Left lobe of liver (tissue), 2 donors: ENCODE measurements at places on chromosomes 4 and X.

DNA sequence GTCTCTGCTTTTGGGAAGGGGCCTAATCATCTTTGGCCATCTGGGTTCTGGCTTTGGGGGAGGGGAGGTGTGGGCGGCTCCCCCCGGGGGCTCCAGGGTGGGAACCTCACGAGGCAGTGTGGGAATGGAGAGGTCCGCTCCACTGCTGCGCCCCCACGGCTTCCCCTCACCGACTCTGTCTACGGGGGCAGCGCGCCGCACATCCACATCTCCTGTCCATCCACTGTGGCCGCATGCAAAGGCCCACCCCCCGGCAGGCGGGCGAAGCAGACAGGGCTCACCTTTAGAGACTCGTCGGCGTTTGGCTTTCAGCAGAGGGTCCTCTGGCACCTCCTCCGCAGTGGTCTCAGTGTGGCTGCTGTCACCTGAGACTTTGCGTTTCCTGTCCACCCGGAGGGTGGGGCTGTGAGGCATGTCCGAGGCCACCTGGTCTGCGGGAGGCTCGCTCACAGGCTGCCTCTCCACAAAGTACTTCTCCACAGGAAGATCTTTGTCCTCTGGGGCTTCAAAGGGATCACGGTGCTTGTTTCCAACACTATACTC lies 33.6 kb downstream of the BCOR start:
- DNase-seq = no peak

DNA sequence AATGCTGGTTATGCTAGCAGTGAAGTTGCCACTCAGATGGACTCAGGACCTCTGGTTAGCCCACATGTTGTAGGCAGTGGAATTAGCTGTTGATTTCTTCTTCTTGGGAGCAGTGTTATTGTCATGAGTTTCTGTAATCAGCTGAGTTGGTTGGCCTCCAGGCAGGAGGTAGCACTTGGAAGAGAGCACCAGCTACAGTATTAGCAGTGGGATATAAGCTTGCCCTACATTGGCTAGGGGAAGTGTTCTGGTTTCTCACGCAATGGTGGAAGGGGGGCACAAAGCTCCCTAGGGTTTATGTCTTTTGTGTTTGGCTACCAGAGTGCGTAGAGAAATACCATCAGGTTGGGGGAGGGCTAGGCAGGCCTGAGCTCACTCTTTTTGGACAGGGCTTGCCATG lies 34.0 kb upstream of the UCP1 start:
- DNase-seq = no peak

DNA sequence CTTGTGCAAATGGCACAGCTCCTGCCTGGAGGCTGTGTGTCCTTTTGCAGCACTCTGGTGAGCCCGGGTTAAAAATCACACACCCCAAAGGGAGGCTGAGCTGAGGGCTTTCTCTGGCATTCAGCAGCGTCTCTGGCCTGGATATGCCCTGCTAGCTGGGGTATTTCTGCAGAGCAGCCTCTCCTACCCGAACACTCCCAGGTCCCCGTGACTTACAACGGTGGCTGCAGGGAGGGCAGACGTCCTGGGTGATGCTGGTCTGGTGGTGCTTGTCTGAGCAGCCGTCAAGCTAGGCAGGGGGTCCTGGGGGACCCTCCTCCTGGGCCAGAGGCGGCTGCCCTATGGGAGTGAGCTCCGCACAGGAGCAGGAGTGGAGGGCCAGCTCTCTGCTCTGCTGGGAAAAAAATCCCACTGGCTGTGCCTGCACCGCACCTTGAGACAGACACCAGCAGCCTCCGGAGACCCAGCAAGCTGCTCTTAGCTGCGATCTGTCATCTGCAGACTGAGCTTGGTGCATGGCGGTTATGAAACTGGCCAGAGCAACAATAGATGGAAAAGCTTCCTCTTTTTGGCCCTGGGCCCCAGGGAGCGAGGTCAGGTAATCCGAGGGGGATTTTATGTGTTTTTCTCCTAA lies 41.3 kb upstream of the ASMTL start:
- peak; percentile 34 for DNase-seq

GRCh38 chrX:19836337-19836736 lies 51.1 kb downstream of the SH3KBP1 start:
- no peak for DNase-seq

DNA sequence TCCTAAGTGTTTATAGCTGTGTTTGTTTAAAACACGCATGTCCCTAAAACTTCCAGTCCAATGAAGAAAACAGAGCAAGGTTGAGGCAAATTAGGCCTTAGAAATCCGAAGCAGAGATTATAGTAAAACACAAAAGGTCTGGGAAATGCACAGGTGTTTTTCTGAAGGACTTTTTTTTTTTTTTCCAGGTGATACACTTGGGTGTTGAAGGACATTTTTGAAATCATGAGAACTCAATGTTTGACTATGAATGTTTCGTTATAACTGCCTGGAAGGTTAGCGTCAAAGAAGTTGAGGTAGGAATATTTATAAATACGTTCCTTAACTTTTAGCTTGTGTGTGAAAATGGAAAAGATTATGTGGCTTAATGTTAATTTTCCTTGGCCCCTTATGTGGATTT lies 45.5 kb downstream of the FHIP1A start:
- DNase-seq = no peak
